Occipital lobe (tissue), 3 donors: ENCODE measurements at places on chromosomes 2 and 18. TPM values are rescaled to one million over a fixed set of nuclear protein-coding genes. Genes with fewer than 3 reads are reported as not detected.

The GLS gene
- total RNA-seq, result 207 TPM

- DNase-seq, result no peak
Measured at GRCh38 chr2:217913436-217913835, 89.4 kb downstream of the TNS1 start.

- no peak for DNase-seq
Measured at GRCh38 chr18:811182-811891, 705 bp downstream of the YES1 start.

DNA sequence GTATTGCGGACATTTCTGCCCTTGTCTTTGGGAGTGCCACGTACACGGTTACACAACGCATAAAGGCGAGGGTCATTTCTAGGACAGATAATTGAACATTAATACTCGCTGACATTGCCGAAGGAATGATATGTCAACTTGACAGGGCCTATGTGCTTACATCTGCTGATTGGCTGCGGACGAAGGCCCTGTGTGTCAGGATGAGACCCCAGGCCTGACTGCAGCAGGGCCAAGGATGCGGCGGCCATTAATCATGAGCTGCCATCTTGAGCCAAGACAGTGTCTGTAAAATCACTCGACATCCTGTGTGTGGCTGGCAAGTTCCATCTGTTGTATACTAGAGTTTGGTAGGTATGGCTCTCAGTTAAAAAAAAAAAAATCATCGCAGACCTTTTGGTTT, 96.6 kb downstream of the MEIS1 start:
- DNase-seq, result no peak

GRCh38 chr2:239310401-239311061, 90.3 kb downstream of the HDAC4 start:
- DNase-seq, result no peak
